ENCODE measurements at places on chromosomes 4 and X.

- no peak for DNase-seq
These were observed 39.4 kb downstream of the GLRA3 start for GRCh38 chr4:174789657-174790056.

DNA sequence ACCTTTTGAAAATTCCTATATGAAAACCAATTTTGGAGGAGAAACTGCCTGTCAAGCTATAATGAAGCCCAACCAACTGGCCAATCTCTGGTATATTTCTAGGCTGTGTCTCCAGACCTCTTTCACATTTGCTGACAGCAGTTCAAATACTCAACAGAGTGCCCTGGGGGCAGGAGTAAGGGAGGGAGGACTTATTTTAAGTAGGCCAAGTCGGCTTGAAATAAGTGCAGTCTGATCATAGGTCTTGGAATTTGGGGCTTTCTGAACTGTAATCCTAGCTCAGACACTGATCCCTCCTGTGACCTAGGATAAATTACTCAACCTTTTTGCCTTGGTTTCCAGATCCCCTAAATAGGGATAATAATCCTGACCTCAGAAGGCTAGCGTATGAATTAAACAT is 59.4 kb upstream of the SLC7A11 start:
- DNase-seq = no peak

GRCh38 chr4:43690116-43690515 is 758.5 kb downstream of the KCTD8 start:
- no peak for DNase-seq

DNA sequence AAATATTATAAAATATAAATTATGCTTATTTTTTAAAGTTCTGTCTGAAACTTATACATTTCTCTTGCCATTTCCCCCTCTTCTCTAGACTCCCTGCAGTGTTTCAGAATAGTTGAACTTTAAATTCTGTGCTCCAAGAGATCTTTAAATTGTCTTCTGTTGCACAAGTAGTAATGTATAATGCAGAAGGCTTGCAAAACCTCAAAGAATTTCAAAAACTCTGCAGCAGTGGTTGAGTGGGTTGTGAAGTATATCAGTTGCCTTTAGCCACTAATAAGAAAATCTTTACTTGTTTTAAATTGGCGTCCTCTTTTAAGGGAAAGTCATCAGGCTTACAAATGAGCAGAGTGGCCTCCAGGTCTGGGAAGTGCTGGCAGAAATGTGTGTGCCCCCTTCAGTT is 1153.3 kb upstream of the PABPC4L start:
- no peak for DNase-seq

DNA sequence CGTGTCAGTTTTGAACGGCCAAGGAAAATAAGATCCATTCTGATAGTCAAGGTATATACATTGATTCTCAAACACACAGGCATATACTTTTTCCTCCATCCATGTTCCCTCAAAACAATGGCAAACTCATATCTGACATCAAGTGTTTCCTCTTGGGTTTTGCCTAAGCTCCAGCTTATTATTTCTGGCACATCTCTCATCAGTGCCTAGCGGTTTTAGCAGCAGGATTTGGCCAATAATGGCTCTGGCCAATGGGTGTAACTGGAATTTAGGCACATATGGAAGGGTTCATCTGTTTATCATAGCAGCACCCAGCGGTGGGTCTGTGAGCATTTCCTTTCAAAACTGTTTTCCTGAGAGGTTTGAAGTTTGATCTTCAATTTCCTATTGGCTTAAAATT is 161.6 kb upstream of the TLL1 start:
- no peak for DNase-seq

DNA sequence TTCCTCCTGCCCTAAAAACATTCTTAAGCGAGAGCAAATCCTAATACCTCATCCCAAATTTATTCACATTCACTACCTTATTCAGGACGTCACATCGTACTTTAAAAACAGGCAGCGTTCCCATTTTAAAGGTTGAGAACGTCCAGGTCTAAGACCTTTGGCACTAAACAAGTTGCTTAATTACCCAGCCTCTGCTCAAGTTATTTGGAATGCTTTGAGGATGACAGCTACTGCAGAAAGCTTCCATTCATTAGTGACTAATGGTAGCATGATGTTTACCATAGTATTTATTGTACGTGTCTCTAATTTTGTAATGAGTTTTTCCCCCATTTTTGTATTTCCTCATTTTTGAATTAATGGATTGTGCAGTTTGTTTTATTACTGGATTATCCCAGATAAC is 1.5 kb downstream of the USP38 start:
- no peak for DNase-seq

DNA sequence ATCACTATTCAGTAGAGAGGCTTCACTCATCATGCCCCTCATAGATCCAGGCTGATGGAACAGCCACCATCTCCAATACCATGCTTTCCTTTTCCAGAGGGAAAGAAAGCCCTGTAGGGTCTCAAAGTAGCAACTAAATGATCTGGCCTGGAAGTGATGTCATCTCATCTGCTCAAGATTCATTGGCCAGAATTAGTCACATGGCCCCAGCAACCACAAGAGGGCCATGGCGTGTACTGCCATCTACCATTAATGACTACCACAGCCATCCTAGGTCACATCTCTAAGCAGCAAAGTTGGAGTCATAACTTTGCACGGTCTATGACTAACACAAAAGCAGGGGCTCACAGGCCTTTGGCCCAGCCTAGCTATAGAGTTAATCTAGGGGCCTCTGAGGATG is 194.8 kb downstream of the KIT start:
- DNase-seq = no peak

DNA sequence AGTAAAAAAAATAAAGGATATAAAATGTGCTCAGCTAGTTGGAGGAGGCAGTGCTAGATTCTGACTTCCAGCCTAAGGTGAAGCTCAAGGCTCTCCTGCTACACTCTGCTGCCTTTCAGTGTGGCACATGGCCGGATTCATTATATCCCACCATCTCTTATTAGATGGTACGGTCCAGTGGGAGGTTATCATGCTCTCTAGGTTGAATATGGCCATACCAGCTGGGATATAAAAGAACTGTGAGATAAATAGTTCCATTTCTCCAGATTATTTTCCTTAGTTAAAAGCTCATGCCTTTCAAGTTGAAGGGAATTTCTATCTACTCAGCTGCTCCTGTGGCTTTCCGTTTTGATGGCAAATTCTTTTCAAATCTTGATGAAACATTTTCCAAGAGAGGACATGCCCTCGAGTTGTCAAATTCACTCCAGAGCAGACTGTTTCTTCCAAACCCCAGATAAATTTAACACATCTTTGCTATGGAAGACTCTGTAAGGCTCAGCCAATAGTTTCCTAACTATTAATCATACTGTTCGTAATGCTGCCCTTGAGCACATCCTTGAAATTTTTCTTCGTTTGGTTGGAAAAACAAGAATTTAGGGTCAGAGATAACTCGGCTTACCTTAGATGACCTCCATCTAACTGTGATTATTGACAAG is 2.2 kb upstream of the MGARP start:
- DNase-seq = no peak

DNA sequence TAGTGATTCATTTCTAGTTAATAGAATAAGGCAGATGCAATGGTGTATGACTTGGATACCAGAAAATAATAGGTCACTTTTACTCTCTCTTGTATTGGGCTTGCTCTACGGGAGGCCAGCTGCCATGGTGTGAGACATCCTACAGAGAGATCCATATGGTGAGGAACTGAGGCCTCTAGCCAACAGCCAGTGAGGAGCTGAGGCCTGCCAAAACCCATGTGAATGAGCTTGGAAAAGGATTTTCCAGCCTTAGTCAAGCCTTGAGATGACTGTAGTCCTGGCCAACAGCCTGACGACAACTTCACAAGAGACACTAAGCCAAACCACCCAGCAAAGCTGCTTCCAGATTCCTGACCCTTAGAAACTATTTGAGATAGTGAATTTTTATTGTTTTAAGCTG is 1300.2 kb downstream of the RAPGEF2 start:
- no peak for DNase-seq

DNA sequence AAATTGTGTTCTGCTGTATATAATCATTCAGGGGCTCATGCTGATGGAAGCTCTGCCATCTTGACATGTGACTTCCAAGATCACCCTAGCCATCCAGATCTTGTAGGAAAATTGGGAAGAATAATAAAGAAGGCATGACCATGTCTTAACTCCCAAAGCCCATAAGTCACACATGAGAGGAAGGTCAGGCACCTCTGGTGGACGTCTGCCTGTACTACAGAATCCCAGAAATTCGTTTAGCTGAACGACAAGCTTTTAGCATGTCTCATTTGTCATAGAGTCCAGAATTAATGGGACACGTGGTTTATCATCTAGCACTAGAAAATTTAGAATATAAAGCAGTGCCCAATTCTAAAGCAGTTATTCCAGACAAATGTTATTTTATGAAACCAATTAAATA is 212.7 kb downstream of the CENPC start:
- DNase-seq = no peak

DNA sequence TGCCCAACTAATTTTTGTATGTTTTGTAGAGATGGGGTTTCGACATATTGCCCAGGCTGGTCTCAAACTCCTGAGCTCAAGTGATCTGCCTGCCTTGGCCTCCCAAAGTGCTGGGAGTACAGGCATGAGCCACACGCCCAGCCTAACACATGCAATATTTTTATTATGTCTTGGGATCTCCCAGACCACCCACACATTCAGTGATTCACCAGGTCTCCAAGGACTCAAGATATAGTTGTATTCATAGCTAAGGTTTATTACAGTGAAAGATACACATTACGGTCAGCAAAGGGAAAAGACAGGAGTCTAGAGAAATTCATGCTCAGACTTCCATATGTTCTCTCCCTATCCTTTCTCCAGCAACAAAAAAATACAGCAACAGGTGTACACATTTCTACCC is 25.5 kb upstream of the FAM120C start:
- no peak for DNase-seq

DNA sequence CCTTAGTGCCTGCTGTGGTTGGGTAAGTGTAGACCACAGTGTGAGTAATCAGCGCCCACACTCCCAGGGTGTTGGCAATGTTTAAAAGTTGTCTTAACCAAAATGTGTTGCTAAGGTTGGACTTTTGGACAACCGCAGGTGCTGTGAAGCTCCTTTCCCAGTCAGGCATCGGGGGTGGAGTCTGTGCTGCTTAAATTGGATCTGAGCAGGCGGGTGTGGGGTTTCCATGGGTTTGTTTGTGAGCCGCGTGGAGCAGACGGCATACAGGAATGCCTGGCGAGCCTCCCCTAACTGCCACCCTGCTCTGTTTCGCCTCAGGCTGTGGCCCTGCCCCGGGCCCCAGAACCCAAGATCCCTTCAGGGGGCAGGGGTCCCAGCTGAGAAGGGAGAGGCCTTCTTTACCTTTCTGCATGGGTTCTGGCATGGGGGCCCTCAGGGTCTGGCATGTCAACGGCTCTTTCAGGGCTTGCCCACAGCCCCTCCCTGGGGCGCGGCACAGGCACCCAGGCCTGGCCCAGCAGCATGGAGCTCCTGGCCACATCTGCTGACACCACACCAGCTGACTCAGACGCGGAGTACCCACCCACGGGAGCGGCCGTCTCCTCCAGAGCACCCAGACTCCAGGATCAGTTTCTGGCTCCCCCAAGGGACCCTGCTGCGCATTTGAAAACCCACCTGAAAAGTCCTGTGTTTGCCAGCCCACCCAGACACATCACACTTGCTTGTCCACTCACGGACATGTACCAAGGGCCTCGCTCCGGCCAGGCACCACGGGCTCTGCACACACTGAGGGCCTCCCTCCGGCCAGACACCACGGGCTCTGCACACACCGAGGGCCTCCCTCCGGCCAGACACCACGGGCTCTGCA is 5.1 kb upstream of the SPON2 start:
- DNase-seq = no peak

GRCh38 chr4:80240976-80241375 is 25.5 kb upstream of the FGF5 start:
- DNase-seq = no peak

DNA sequence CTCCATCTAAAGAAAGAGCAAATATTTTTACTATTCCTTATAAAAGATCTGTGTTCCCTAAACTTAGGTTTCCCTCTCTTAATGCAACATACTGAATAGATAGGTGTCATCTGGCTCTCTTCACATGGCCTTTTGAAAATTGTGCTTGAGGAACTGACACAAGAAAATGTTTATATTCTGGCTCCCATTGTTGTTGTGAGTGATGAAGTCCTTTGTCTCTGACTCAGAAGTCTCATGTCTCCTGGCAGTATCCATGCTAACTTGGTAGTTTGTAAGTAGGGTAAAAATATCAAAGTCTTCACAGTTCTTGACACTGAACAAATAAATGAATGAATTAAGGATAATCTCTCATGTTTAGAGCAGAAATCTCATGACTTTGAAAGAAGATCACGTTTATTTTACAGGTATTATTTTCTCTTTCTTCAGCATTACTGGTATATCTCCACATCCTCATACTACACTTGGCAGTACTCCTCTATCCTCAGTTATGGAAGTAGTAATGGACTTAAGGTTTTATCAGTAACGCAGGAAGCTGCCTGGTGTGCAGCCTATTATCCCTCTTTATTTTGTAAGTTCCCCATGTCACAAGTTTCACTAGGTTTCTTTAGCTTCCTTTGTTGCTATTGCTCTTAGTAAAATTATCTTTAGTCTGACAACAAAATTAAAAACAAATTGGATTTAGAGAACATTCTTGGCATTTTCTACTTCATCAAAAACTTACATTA is 14.2 kb upstream of the PABPC4L start:
- DNase-seq = no peak

- DNase-seq = peak; percentile 57
These were observed 80.5 kb upstream of the HELT start for GRCh38 chr4:184937745-184938144.

Data from NCI-H2171 treated with DMSO at 0.1 percent for 48 hours (cell line).